Activated T-cell treated with anti-CD3 and anti-CD28 coated beads, Interleukin-2, amount 50 U/mL, for 1 hour (primary cell): ENCODE measurements at places on chromosomes 4 and X.

DNA sequence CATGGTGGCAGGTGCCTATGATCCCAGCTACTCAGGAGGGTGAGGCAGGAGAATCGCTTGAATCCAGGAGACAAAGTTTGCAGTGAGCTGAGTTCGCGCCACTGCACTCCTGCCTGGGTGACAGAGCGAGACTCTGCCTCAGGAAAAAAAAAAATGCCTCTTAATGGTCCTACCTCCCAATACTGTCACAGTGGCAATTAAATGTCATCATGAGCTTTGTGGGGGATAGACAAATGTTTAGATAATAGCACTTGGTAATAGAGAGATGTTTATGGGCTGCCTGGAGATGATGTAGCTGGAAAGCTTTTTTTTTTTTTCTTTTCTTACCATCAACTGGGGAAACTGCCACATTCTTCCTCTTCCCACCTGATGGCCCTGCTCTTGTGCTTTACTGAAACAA is 33.0 kb downstream of the GRK4 start:
- DNase-seq, result no peak

DNA sequence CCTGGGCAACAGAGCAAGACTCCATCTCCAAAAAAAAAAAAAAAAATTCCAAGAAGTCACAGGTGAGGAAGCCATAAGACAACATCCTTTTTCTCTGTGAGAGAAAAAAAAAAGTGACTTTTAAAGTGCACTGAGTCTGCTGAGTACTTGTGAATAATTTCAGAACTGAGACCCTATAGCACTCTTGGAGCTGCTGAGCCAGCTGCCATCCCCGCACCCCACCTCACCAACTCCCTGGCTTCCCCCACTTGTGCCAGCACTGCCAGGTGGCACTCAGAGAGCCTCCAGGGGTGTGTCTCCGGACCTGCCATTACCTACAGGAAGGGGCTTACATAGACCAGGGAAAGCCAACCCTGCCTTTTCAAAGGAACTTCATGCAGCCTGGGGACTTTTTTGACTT is 39.2 kb upstream of the HS3ST1 start:
- DNase-seq, result no peak

GRCh38 chr4:41722181-41722580 is 26.3 kb downstream of the PHOX2B start:
- DNase-seq, result no peak

DNA sequence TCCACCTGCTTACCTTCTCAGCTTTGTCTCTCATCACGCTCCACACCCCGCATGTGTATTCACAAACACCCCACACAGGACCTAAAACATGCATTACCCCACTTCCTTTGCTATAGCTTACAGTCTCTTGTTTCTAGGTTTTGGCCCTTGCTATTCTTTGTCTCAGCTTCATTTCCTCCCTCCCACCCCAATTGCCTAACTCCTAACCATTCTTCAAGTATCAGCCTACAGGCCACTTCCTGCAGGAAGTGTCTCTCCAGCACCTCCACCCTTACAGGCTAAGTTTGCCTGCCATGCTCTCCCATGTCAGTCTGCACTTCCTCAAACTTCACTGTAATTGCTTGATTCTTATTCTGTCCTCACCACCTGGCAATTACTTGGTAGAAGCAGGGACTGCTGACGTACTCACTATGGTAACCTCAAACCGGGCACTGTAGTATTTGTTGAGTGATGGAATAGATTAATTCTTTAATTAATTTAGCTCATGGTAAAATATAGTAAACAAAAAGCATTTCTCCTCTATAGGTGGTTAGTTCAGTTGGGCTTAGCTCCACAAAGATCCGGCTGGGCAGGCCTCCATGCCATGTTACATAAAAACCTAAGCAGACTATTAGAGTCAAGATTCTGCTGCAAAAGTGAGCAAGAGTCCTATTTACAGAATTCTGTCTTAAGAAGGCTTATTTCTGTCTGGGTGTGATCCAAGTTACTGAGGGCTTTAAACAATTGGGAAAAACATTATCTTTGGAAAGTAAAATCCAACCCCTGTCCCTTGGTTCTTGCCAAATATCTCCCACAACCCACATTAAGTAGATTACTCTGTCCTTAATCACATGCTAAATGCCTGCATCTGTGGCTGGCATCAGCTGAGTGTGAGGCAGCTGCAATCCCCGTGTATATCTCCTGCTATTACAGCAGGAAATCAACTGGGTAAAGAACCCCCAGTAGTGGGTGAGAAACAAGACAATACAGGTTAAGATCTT is 124.7 kb upstream of the CPEB2 start:
- DNase-seq, result no peak

GRCh38 chr4:133498149-133498548 is 349.1 kb downstream of the PCDH10 start:
- DNase-seq, result no peak
